ENCODE measurements at places on chromosomes 6 and 20.

GRCh38 chr6:14165091-14165490 is 47.5 kb downstream of the CD83 start:
- no peak for DNase-seq

DNA sequence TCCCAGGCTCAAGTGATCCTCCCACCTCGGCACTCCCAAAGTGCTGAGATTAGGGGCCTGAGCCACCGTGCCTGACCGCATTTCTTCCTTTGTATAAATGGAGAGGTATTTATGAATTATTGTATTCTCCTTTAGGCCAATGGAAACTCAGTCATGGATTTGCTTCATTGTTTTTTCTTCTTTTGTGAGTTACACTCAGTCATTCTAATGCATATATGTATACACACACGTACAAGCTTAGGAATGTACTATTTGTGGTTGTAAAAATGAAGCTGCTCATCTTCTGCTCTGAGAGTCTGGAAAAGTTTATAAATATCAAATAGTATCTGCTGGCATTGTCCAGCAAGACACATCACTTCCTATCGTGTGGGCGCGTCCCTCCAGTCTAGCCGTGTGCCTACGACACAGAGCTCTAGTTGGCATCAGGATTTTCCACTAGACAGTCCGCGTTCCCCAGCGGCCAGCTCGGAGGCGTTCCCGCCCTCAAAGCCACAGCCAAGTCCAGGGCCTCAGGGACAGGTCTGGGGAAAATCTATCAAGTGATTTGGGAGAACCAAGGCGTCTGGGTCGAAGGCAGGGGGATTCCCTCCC is 215.2 kb downstream of the NFATC2 start:
- no peak for DNase-seq

DNA sequence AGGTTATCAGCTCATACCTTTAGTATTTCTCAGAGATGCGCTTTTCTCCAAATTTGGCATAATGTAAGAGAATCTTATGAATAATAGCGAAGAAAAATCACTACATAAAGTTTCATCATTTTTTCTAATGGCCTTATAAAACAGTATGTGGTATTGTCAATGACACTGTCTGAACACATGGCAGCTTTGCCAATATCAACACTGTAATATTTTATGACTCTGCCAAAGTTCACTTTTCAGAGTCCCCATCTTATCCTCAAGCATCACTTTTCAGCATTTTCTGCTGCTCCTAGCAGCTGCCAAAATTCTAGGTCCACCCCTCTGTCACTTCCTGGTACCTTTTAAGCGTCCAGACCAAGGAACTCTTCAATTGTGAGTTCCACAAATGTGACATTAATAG is 171.5 kb upstream of the C6orf118 start:
- no peak for DNase-seq

- DNase-seq, result peak; percentile 54
Measured at GRCh38 chr6:106702046-106702445, 72.7 kb downstream of the QRSL1 start.

DNA sequence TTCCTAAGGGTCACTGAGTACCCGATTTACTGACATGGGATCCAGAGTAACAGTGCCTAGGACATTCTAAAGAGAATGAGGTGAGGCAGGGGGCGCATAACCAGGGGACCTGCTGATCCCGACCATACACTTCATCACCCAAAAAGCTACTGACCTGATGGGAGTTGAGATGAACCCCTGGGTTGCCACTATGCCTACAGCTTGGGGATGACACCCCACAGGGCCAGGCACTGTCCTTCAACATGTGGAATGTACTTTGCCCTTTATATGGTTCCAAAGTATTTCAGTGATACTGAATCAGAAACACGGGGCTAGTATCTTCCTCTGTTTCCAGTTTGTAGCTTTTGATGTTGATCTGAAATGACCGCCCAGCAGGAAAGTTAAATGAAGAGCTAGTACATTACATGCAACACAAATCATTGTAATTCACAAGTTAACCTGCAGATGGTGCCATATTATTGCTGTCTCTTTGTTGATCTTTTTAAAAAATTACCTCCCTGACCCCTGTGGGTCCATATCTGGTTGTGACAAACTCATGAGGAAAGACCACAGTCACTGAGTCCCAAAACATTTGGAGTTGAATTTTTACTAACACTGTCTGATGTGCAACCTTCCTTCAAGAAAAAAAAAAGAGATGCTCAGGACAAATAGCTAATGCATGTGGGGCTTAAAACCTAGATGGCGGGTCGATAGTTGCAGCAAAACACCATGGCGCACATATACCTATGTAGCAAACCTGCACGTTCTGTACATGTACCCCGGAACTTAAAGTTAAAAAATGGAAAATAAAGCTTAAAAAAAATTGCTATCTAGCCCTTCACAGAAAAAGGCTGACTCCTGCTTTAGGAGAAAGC is 42.7 kb upstream of the GCNT2 start:
- DNase-seq, result peak; percentile 44

GRCh38 chr6:68633281-68633971 is 1.7 kb upstream of the ADGRB3 start:
- DNase-seq, result no peak

GRCh38 chr6:85961125-85961524 is 318.4 kb upstream of the SYNCRIP start:
- no peak for DNase-seq

DNA sequence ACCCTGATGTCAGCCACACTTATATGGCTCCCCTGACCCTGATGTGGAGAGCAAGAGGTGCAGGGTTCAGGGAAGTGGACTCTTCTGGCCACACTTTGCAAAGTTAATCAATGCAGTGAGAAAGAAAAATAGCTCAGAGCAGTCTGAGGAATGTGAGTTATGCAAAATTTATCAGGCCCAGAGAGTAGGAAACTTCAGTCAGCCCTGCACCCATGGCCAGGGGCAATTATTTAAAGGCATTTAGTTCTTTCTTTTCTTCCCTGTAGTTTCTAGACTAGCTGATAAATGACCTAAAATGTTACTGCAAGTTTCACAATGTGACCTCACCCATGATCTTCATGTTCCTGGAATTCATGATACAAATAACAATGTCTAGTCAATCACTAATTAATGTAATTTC is 143.7 kb upstream of the GGTLC1 start:
- DNase-seq, result no peak

- DNase-seq, result no peak
Measured at GRCh38 chr6:16739329-16739801, 21.9 kb downstream of the ATXN1 start.

Data from germinal center (tissue), 1 donor.